ENCODE measurements at places on chromosomes 4 and X.

- no peak for DNase-seq
Observed at GRCh38 chr4:139740121-139740520, 74.5 kb downstream of the MGST2 start.

DNA sequence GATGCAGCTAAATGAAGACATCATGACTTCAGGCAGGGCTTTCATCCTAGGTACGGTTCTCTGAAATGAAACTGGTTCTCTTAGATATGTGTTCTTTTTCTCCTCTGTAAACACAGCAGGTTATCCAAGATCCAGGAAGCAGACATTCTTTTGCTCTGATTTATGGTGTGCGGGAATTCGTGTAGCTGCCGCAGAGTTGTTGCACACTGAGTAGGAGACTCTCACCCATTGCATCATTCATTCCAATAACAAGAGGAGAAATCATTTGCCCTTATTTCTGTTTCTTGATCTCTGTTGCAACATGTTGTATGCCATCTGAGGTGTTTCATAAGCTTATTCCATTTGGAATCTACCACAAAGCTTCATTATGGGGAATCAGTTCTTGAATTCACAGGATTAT lies 133.6 kb upstream of the VCX2 start:
- DNase-seq, result no peak

- DNase-seq, result no peak
Observed at GRCh38 chr4:79673898-79674297, 265.9 kb upstream of the GK2 start.

DNA sequence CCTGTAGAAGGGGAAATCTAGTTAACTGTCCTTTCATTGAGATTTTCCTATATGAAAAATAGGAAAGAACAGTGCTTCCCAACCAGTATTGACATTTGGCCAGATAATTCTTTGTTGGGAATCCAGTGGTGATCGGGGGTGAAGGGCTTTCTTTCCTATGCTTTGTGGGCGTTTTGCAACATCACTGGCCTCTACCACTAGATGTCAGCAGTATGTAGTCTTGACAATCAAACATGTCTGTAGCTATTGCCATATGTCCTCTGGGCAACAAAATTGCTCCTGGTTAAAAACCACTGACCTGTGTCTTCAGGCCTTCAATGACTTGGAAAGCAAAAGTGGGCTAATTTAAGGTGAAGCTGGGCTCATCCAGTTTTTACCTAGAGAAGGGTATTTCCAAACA lies 658.5 kb downstream of the DACH2 start:
- DNase-seq, result no peak

- no peak for DNase-seq
Observed at GRCh38 chrX:73964579-73964978, 339.4 kb upstream of the ZCCHC13 start.

DNA sequence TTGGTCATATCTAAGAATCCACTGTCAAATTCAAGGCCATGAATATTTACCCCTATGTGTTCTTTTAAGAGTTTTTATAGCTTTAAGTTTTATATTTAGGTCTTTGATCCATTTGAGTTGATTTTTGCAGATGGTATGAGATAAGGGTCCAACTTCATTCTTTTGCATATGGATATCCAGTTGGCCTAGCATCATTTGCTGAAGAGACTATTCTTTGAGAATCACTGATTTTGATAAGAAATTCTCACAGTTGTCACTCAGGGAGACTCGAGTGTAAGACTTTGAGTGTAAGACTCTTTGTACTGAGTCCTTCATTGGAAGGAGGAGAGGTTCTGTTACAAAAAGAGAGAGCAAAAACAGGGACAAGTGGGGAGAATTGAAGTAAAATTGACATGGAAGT lies 74.8 kb downstream of the CBLL2 start:
- DNase-seq, result no peak

DNA sequence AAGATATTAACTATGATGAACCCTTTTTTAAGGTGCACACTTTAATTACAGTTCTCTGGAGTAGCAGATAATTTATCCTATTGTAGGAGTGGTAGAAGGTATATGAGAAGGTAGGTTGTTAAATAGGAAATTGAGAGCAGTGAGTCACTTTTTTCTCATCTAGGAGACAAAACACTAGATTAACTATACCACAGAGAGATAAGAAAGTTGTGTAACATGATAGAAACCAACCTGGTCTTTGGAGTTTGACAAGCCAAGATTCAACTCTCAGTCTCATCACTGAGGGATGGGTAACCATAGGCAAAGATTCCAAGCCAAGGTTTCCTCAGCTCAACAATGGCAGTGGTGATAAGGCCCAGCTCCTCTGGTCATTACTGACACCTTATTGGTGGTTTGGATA lies 104.0 kb downstream of the MAD2L1 start:
- DNase-seq, result no peak

GRCh38 chr4:125750828-125751466 lies 436.2 kb downstream of the FAT4 start:
- no peak for DNase-seq

- DNase-seq, result no peak
Observed at GRCh38 chrX:10570601-10571000, 49.8 kb downstream of the MID1 start.

DNA sequence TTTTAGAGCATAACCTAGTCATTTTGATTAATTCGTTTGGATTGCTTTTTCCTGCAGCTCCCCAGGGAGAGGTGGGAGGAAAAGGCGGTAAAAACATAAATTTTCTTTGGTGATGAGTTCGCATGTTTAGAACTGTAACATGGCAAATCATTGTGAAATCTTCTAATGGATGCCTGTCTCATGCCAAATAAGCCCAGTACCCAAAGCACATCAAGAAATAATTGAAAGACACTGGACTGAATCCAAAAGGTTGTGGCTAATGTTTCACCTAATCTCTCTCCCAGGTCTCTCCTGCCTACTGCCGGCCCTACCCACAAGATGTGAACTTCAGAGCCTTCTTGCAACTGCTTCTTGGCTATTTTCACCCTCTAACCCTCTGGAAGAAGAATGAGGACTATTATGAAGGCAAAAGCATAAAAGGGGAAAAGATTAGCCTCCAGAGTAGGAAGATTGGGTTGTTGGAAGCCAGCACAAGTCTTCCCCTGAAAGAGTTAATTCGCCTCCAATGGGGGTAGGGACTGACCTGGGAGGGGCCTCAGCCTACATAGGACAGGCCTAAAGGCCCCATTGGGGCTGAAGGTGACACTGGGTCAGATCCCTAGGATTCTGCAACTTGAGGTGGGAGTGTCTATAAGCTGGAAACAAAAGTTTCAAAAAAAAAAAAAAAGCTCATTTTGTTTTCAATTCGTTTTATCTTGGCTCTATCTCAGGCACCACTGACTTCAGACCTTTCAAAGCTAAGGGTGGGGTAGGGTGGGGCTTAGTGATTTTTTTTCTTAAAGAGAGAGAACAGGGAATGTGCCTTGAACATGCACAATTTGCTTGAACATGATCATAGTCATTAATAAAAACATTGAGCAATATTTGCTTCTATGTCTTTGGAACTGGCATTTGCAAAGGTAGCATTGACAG lies 278.6 kb upstream of the KLF3 start:
- no peak for DNase-seq
